BJ (cell line): ENCODE measurements at places on chromosomes 12 and 14.

DNA sequence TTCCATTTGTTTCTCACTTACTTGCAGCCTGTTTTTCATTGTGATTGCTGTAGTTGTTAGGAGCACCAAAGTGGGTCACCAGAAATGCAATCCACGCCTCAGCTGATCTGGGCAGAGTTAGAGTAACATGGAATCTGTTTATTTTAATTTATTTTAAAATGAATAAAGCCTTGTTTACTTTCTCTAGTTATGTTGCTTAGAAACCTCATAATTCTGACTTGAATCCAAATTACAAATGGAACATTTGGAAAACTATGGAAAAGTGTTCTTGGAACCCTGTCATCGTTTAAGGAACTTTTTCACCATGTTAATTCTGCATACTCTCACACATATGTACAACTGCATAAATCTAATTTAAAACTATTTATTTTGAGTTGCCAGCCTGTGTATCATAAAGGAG, 92.2 kb upstream of the DAAM1 start:
- no peak for DNase-seq

- DNase-seq = peak; percentile 74
These were observed 216.0 kb upstream of the EEA1 start for GRCh38 chr12:93145086-93145485.

GRCh38 chr12:10167599-10167998, 4.3 kb downstream of the OLR1 start:
- DNase-seq = no peak

- no peak for DNase-seq
These were observed 2.3 kb upstream of the KRT5 start for GRCh38 chr12:52522346-52523011.

DNA sequence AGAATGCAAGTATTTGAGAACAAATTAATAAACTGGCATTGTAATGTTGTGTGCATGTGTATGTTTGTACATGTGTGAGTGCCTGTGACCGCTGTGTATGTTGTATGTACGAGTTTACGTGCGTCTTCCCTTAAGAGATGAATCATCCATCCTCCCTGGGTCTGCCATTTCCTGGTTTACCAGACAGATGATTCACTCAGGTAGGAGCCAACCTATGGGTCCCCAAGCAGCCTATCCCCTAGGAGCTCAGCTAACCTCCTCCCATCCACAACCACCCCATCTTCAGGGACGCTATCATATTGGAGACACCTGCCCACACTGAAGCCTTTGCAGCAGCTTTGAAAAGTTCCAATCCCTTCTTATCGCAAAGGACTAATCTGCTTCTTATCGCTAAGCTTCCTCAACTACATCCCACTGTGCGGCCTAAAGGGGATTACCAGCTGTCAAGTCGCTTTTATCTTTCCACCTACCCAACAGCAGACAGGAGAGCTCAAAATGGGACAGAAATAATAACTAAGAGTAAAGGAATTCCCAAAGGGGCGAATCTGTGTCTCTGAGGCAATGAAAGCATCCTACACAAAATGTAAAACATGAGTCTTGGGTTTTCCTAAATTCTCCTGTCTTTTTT, 81.5 kb upstream of the TMCC3 start:
- DNase-seq = no peak

- DNase-seq = no peak
These were observed 3.2 kb downstream of the MMP19 start for GRCh38 chr12:55839345-55840140.

- DNase-seq = no peak
These were observed 196.6 kb downstream of the CALM1 start for GRCh38 chr14:90593254-90594040.

- no peak for DNase-seq
These were observed 58.7 kb upstream of the KCNA5 start for GRCh38 chr12:4984971-4985370.

- DNase-seq = no peak
These were observed 76.5 kb upstream of the AMIGO2 start for GRCh38 chr12:47156167-47156736.

DNA sequence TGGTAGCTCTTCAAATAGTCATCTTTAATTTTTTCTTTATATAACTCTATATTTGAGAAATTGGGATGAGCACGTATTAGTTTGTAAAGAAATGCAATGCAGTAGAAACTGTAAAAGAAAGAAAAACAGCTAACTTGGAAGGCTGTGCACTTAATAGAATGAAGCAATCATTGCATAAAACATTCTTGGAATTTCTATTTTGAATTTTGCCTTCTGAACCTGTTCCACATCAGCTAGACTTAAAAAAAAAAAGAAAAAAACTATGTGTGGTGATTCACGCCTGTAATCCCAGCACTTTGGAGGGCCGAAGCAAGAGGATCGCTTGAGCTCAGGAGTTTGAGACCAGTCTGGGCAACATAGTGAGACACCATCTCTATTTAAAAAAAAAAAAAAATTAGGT, 29.4 kb downstream of the SCN8A start:
- peak; percentile 50 for DNase-seq

DNA sequence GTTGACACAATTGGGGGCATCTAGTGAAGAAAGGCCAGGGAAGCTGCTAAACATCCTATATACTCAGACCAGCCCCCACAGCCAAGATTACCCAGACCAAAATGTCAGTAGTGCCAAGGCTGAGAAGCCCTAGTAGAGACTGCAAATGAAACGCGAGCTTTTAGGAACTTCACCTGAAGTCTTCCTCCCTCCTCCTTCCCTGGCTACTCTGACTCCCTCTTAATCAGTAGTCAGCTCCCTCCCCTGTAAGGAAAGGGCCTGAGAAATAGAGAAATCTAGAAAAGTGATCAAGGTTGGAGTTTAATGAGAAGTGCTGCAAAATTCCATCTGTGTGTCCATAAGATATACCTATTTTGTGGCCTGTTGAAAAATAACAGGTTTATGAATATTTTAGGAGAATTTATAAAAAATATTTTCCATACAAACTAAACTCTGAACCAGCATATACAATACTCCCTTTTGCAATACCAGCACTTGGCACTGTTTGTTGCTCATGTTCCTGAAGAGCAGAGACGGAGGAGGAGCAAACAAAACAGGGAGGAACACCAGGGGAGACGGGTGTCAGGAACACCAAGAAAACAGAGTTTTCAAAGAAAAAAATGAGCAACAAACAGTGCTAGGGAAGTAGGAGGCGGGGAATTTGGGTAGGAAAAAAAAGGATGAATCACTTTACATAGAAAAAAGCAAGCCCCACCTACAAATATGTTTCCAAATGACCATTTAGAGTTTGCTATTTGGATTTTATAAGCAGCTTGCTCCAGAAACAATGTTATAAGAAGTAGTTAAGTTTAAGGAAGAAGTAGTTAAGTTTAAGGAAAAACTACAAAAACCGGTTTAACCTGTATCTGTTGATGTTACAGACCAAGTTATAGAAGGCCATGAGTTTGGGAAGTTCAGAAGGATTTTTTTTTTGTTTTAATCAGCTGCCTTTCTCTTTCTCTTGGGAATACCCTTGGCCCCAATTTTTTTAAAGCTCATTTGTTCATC, 282.1 kb upstream of the GRIP1 start:
- no peak for DNase-seq

DNA sequence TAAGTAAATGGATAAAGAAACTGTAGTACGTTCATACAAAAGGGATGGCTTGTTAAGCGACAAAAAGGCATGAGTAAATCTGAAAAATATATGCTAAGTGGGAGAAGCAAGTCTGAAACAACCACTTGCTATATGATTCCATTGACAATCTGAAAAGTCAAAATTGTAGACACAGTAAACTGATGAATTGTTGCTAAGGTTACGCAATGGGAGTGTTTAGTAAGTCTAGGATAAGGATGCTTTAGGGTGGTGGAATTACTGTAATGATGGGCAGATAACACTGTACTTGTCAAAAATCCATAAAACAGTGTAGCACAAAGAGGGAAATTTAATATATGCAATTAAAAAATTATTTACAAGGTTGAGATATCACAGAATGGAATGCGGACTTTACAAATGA, 984.9 kb downstream of the FSCB start:
- DNase-seq = no peak

- DNase-seq = no peak
These were observed 1.8 kb downstream of the FLRT2 start for GRCh38 chr14:85531587-85532373.

- DNase-seq = no peak
These were observed 32.8 kb upstream of the TOMM20L start for GRCh38 chr14:58362798-58363412.

DNA sequence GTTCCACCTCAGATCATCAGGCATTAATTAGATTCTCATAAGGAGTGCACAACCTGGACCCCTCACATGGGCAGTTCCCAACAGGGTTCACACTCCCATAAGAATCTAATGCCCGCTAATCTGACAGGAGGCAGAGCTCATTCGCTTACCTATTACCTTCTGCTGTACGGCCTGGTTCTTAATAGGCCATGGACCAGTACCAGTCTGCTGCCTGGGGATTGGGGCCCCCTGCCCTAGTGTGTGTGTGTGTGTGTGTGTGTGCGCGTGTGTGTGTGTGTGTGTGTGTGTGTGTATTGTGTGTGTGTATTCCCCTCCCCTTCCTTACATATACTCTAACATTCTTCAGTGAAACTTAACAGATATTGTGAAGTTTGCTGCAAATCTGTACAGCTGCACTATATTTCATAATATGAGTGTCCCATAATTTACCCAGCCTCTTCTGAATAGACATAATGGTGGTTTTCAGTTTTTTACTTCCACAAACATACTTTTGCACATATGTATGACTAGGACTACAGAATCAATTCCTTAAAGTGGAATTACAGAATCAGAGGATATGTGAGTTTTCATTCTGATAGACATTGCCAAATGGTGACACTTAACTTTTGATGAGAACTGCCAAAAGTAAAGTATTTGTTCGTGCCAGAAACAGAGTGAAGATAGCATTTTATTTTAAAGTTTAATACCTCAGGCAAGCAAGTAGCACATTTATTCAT, 205.2 kb upstream of the EEA1 start:
- no peak for DNase-seq

GRCh38 chr14:90979515-90979914, 80.9 kb downstream of the RPS6KA5 start:
- no peak for DNase-seq

- no peak for DNase-seq
These were observed 45.3 kb upstream of the PZP start for GRCh38 chr12:9253464-9253863.

GRCh38 chr14:35292770-35293561, 784 bp downstream of the PSMA6 start:
- no peak for DNase-seq

GRCh38 chr14:100442498-100443490, 119.7 kb downstream of the SLC25A47 start:
- DNase-seq = no peak

DNA sequence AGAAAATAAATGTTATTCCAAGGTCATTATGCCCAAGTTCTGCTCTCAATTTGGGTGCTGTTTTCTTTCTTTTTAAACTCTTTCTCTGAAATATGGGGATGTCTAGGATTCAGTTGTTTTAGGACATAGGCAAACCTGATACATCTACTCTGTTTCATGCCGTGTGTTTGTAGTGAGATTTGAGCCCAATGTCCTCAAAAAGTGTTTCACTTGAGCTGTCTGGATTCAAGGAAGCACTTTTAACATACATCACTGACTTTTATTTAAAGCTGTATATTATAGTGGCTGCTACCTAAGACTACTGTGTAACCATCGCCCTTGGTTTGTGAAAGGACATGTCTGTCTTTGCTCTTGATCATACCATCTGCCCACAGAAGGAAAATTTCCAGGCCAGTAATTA, 709.3 kb upstream of the STXBP6 start:
- no peak for DNase-seq

- DNase-seq = no peak
These were observed 14.9 kb downstream of the DCAF5 start for GRCh38 chr14:69137843-69138535.

- DNase-seq = peak; percentile 85
These were observed 94.2 kb downstream of the LLPH start for GRCh38 chr12:66036317-66036716.

GRCh38 chr12:98767248-98767647, 122.2 kb downstream of the APAF1 start:
- DNase-seq = no peak

GRCh38 chr12:80293347-80293746, 150.7 kb upstream of the PTPRQ start:
- DNase-seq = no peak

- DNase-seq = no peak
These were observed 73.6 kb downstream of the SSPN start for GRCh38 chr12:26268841-26269561.

GRCh38 chr12:104627231-104627989, 170.7 kb downstream of the CHST11 start:
- DNase-seq = no peak

GRCh38 chr12:79964100-79964627, 29.3 kb upstream of the PPP1R12A start:
- no peak for DNase-seq

- no peak for DNase-seq
These were observed 41.2 kb upstream of the MEG3 start for GRCh38 chr14:100784523-100785337.

DNA sequence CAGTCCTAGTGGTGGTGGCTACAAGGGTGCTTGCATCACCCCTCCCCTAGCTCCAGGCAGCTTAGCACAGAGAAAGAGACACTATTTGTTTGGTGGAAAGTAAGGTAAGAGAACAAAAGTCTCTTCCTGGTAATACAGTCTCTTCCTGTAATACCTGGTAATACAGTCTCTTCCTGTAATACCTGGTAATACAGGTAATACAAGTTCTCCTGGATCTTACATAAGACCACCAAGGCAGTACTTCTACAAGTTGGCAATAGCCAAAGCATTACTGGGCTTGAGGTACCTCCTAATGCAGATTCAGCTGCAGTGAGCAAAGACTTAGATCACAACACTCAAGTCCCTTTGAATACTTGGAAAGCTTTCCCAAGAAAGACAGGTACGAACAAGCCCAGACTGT, 77.0 kb downstream of the CATSPERB start:
- DNase-seq = no peak

GRCh38 chr14:81464253-81465002, 64.3 kb upstream of the STON2 start:
- peak; percentile 19 for DNase-seq

- no peak for DNase-seq
These were observed 702 bp upstream of the PRPH start for GRCh38 chr12:49294086-49294803.

GRCh38 chr14:81105378-81105777, 115.4 kb downstream of the GTF2A1 start:
- no peak for DNase-seq

GRCh38 chr14:101029668-101030290, 126.3 kb upstream of the RTL1 start:
- DNase-seq = no peak
